ENCODE measurements at places on chromosomes 5 and 9.

GRCh38 chr9:135513351-135513846, 7.8 kb upstream of the LCN1 start:
- DNase-seq, result no peak

GRCh38 chr5:156438076-156438475, 111.1 kb downstream of the SGCD start:
- DNase-seq, result no peak

GRCh38 chr9:742914-743589, 98.4 kb upstream of the DMRT1 start:
- DNase-seq, result no peak

- DNase-seq, result no peak
Observed at GRCh38 chr9:76526026-76526425, 67.0 kb downstream of the GCNT1 start.

GRCh38 chr9:93267681-93268505, 84.0 kb downstream of the WNK2 start:
- DNase-seq, result no peak
